CD4-positive, alpha-beta T cell treated with Interleukin-4 for 4 hours (primary cell): ENCODE measurements at places on chromosomes 6 and 20.

DNA sequence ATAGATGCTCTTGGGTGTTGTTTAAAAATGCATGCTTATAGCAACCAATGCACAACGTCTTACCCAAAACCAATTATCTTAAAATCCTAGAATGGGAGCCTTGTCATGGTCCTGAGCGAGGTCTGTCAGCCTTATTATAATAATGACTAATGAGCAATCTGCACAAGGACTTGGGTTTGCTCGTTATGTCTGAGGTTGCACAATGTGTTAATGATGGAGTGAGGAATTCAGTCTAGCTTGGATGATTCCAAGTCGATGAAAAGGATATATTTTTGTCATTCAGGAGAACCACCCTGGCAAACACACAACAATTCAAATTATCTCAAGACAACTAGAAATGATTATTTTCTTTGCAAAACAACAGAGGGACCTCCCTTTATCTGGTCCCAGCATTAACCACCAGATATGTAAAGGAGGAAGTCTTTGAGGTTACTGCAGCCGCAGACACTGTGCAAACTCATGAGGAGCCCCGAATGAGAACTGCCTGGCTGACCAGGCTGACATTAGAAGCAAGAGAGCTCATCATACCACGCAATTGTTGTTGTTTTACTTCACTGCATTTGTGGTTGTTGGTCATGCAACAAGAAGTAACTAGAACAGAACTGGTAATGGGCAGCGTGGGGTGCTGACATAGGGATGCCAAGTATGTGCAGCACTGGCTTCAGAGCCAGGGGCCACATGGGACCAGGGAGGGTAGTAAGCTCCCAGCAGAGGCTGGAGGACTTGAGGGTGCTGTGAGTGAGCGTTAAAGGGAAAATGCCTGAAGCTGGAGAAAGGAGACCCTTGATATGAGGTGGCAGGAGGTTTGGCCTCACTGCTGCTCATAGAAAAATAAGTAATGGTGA lies 488.3 kb downstream of the CDH26 start:
- DNase-seq, result no peak

- no peak for DNase-seq
These were observed 57.0 kb downstream of the RNF144B start for GRCh38 chr6:18444111-18444510.

GRCh38 chr6:169186496-169187169 lies 67.0 kb downstream of the THBS2 start:
- DNase-seq, result no peak

DNA sequence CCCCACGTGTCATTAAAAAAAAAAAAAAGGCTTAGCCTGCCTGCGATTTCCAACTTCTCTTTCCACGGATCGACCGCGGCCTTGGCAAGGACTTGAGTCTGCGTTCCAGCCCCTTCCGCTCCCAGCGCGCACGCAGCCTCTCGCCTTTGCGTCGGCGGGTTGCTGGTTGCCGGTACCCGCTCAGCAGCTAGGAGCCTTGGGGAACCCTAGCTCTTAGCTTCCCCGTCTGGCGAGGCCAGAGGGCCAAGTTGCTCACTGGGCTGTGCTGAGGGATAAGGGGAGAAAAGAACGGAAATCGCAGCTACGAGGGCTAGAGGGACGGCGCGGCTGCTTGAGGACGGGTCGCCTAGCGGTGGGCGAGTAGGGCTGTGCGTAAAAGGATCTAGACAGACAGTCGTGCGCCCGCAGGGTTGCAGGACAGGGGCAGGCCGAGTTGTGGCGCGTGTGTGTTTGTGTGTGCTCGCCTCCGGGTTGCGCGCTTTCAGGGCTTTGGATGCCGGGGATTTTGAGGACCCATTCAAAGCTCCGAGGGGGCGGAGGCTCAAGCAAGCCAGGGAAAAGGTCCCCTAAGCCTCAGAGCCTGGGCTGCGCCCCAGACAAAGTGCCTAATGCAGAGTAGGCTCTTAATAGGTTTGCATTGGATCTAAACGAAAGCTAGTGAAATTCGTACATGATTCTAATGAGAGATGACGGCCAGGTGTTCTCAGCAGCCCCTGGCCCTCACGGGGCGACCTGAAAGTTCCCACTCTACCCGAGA lies 40.5 kb upstream of the OSTM1 start:
- no peak for DNase-seq

GRCh38 chr6:110020888-110021287 lies 42.8 kb downstream of the GPR6 start:
- DNase-seq, result no peak

GRCh38 chr6:116881236-116881635 lies 4.2 kb downstream of the RFX6 start:
- DNase-seq, result no peak
